Naive B cell (primary cell): ENCODE measurements at places on chromosomes 12 and 14. TPM values are rescaled to one million over a fixed set of nuclear protein-coding genes. Genes with fewer than 3 reads are reported as not detected.

TAS2R31 gene
- polyA plus RNA-seq: 0.27 TPM

SPIC gene
- not detected for polyA plus RNA-seq

ERBB3 gene
- polyA plus RNA-seq: not detected

- no peak for DNase-seq
Observed at GRCh38 chr14:101774814-101775213, 13.3 kb downstream of the PPP2R5C start.

PAX9 gene
- polyA plus RNA-seq: not detected

CACNA2D4 gene
- polyA plus RNA-seq: 3.6 TPM

DNA sequence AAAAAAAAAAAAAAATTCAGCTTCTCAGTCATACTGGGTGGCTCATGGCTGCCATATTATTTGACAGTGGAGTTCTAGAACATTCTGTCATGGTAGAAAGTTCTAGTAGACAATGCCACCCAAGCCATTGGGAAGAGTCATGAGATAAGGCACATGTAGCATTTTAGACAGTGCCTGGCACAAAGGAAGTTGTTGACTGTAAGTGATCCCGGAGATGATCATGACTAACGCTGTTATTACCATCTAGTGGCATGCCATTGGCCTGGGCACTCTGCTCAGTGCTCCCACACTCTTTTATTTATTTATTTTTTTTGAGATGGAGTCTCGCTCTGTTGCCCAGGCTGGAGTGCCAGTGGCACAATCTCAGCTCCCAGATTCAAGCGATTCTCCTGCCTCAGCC is 80.4 kb downstream of the FOXN4 start:
- no peak for DNase-seq

- DNase-seq: no peak
Observed at GRCh38 chr14:58815794-58816193, 178.0 kb downstream of the DACT1 start.

DNA sequence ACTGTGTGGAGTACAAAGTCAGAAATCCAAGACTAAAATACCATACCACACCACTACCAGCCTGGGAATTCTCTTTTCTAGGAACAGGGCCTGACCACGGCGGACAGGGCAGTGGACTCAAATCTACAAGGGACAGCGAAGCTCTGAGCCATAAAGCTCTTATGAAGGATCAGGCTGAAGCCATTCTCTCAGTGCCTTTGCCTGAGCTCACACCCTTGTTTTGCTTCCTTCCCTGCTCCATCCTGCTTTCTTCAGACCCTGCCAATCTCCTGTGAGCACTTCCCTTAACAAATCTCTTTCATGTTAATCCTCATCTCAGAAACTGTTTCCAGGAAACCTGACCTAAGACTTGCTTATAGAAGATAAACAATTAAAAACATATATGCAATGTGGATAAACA is 398.5 kb downstream of the MDGA2 start:
- no peak for DNase-seq

DNA sequence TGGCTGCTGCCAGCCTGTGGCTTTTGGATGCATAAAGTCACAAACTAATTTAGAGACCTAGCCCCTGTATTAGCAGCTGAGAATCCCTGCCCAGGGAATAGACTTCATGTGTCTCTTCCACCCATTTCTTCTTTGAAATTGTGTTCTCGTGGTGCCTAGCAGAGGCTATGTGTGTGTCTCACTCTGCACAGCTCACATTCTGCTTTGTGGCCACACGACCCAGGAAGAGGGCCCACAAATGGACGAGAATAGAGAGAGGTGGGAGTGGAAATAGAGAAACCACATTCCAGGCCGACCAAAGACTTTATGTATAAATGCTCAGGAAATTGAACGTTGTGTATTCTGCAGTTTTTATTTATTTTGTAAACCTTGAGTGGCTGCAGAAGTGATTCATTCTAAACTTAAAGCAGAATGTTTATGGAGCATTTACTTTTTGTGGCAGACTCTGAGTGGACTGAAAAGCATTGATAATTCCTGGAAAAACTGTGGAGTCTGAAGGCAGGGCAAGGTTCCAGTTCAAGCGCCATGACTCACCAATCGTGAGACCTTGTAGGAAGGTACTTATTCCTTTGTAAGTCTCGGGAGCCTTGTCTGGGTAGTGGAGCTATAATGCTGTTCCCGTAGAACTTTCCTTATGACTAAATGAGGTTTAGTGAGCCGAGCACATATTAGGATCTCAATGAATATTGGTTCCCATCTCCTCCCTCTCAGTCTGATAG is 9.1 kb downstream of the B4GALNT3 start:
- DNase-seq: no peak

GRCh38 chr12:54967461-54967860 is 17.1 kb downstream of the TESPA1 start:
- no peak for DNase-seq

FGF6 gene
- polyA plus RNA-seq: not detected

TMEM253 gene
- not detected for polyA plus RNA-seq

CLEC14A gene
- not detected for polyA plus RNA-seq

- DNase-seq: no peak
Observed at GRCh38 chr12:14138495-14138894, 157.1 kb upstream of the GRIN2B start.

- no peak for DNase-seq
Observed at GRCh38 chr12:1740161-1740948, 49.5 kb downstream of the ADIPOR2 start.

DNA sequence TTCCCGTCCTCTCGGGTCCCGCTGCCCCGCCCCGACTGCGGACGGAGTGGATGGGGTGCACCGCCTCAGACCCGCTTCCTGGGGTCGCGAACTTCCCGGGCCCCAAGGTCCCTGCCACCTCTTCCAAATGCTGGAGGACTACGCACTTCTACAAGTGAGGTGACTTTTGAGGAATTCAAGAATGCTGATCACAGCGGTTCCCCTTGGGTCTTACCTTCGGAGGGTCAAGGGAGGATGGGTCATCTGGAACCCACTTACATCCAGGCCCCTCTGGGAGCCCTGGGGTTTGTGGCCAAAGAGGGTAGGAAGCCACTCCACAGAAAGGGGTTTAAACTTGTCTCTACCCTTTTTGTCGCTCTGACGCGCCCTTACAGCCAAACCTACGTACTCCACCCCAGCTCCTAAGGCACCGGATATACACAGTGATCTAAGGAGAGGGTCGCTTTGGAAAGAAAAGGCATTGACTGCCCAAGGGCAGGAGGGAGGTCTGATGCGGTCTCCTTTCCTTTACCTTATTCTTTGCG is 532 bp upstream of the PRKD1 start:
- DNase-seq: no peak

- no peak for DNase-seq
Observed at GRCh38 chr14:59277659-59278058, 89.2 kb downstream of the DAAM1 start.
